AG04450 (cell line): ENCODE measurements at places on chromosomes 1 and 21.

GRCh38 chr1:2980849-2981248, 40.4 kb upstream of the ACTRT2 start:
- no peak for DNase-seq

DNA sequence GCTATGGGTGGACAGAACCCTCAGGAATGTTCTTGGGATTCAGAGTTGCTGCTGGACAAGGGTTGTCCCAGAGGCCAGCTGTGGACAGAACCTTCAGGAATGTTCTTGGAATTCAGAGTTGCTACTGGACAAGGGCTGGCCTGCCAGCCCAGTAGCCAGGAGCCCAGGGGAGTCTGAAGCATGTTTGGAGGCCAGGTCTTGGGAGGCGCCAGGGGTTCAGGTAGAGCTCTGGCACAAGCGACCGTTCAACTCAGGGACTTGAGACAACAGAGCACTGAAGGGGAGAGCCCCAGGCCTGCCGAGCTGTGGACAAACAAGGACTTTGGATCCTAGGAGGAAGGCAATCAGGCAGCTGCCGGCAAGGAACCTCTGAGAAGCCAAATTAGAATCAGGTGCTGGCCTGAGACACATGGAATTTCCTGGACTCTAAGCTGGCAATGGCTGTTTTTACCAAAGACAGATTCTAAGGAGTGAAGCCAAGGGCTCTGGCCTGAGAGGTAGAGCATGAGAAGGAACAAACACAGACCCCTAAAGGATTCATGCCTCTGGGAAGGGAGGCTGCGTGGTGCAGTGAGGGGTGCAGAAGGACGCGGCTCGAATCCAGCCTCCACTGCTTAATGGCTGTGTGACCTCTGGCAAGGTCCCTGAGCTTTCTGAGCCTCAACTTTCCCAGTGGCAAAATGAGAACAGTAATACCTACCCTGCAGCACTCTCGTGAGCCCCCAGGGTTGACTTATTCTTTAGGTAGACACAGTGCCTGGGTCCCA, 13.4 kb downstream of the PLA2G5 start:
- DNase-seq = no peak

- no peak for DNase-seq
Observed at GRCh38 chr1:217274416-217274815, 356.5 kb downstream of the GPATCH2 start.

DNA sequence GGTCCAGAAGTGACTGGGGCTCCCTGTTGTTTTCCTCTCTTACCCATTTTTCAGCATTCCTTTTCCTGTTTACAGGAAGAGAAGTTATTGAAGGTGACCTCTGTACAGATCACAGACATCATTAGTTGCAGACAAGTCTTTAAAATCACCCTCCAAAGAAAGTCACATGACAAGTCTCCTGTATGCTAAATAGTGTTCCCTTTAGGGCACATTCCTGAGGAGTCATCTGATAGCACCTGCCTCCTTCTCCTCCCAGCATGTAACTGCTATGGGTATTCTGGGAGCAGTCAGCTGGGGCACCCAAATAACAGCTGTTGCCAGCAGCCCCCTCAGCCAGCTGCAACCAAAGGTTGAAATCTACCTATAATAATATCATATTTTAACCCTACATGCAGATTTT, 200.6 kb downstream of the PTGER3 start:
- no peak for DNase-seq

DNA sequence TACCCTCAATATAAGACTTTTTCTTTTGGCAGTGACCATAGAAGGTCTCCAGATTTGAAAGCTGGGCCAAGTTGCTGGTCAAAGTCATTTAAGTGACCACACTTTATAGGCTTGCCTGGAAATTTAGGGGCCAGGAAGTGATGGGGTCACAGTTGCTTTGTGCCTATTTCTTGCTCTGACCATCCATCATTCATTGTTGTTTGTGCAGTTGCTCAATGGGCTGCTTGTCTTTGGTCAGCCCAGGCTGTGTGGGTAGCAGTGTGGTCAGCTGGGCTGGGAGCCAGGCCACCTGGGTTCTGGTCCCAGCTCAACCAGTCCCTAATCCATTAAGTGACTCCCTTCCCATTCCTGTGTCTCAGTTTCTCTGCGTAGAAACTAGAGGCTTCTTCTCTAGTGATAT, 2.1 kb upstream of the OTUD7B start:
- DNase-seq = no peak
